ENCODE measurements at places on chromosomes 7 and 10.
A peak's percentile ranks its signal among the peaks of the same experiment; 100 is the strongest.

GRCh38 chr10:113331961-113332360, 220.9 kb upstream of the HABP2 start:
- no peak for DNase-seq

GRCh38 chr7:35721288-35721687, 26.4 kb upstream of the HERPUD2 start:
- DNase-seq = no peak

DNA sequence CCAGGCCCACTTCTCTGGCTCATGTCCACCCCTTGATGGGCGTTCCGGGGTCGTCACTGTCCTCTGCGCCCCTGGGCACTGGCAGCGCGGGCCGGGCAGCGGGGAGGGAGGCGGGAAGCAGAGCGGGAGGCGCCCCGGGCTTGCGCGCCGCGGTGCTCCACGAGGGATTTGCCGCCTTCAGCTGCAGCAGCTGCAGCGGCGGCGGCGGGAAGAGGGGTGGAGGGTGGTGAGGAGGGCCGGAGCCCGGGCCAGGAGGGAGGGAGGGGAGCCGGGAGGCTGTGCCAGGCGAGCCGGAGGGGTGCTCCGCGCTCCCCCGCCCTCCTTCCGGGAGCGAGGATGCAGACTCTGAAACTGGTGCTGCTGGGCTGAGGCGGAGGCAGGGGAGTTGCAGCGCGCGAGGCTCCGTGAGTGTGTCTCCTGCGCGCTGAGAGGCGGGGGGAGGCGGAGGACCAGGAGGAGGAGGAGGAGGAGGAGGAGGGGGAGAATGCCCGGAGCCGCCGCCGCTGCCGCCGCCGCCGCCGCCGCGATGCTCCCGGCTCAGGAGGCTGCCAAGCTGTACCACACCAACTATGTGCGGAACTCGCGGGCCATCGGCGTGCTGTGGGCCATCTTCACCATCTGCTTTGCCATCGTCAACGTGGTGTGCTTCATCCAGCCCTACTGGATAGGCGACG, at the start of gene LHFPL3:
Gene LHFPL3, plus strand, starts transcription at position 308 of the 674 bp plus-strand sequence.
- DNase-seq = no peak

DNA sequence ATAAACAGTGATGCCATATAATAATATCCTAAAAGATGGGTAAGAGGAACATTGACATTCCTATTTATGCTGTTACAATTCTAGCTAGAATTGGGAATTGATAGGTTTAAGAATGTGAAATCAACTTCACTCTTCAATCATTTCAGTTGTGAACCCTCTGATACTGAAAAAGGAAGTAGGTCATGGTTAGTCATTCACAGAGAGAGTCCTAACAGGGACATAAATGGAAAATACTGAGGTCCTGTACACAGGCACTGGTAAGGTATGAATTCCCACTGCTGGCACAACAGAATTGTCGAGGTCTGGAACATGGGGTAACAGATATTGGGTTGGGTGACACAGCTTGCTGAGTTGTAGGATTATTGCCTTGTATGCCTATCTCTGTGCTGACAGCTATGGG, 289.4 kb upstream of the LRRN3 start:
- DNase-seq = no peak

- no peak for DNase-seq
These were observed 8.9 kb downstream of the NT5C3A start for GRCh38 chr7:33053721-33054120.

- DNase-seq = peak; percentile 45
These were observed 61.0 kb upstream of the AOAH start for GRCh38 chr7:36784991-36785940.

GRCh38 chr10:118036281-118036875, 10.4 kb downstream of the RAB11FIP2 start:
- no peak for DNase-seq

DNA sequence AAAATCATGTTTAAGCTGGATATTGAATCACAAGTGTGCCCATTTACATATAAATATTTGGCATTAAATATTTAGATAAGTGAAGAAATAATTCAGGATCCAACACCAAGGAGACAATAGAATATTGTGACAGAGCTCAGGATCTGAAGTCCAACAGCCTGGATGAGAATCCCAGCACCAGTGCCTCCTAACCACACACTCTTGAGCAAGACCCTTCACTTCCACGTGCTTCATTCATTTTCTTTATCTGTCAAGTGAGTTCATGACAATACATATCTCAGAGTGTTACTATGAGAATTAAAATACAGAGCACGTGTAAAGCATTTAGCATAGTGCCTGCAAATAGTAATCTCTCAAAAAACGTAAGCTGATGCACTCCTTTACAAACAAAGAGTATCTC, 78.4 kb upstream of the IKZF1 start:
- DNase-seq = no peak

- DNase-seq = no peak
These were observed 26.6 kb upstream of the PURB start for GRCh38 chr7:44911911-44912310.

- DNase-seq = no peak
These were observed 1.6 kb upstream of the IDI1 start for GRCh38 chr10:1050554-1050953.

GRCh38 chr7:3892157-3892556, 591.1 kb downstream of the SDK1 start:
- no peak for DNase-seq

- no peak for DNase-seq
These were observed 2.0 kb upstream of the ZNF398 start for GRCh38 chr7:149145031-149145845.

- DNase-seq = no peak
These were observed 1227.6 kb downstream of the TYW1 start for GRCh38 chr7:68224041-68224741.

DNA sequence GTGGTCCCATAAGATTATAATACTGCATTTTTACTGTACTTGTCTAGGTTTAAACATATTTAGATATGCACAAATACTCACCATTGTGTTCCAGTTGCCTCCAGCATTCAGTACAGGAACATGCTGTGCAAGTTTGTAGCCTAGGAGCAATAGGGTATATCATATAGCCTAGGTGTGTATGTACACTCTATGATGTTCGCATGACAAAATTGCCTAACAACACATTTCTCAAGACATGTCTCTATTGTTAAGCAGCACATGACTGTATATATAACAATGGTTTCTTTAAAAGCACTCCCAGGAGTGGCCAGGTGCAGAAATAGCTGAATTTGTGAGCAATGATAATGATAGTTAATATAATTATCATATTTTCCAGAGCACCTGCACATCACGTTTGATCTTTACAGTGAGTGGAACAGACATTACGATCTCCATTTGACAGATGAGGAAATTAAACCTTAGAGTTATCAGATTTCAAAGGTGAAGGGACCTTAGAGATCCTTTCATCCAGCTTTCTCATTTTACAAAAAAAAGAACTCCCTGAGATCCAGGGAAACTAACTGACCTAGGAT, 99.2 kb upstream of the PDCD4 start:
- no peak for DNase-seq

GRCh38 chr10:14705548-14706230, 69.0 kb downstream of the FAM107B start:
- no peak for DNase-seq

DNA sequence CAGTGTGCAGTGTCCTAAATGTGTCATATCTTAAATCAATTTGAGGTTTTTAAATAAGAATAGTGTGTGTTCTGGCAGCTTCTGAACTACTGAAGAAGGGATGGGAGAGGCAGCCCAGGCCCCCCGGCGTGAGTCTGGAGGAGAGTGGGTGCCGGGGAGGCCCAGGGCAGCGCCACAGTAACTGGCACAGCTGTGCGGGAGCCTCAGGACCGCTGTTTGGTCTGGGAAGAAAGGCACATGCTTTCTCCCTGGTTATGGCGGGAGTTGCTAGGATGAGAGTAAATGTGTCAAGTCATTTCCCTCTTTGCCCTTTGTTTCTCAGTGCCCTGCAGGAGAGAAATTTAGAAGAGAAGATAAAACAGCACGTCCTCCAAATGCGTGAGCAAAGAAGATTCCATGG, 31.9 kb upstream of the PWWP2B start:
- no peak for DNase-seq

- DNase-seq = no peak
These were observed 35.6 kb downstream of the PITRM1 start for GRCh38 chr10:3136763-3137611.

DNA sequence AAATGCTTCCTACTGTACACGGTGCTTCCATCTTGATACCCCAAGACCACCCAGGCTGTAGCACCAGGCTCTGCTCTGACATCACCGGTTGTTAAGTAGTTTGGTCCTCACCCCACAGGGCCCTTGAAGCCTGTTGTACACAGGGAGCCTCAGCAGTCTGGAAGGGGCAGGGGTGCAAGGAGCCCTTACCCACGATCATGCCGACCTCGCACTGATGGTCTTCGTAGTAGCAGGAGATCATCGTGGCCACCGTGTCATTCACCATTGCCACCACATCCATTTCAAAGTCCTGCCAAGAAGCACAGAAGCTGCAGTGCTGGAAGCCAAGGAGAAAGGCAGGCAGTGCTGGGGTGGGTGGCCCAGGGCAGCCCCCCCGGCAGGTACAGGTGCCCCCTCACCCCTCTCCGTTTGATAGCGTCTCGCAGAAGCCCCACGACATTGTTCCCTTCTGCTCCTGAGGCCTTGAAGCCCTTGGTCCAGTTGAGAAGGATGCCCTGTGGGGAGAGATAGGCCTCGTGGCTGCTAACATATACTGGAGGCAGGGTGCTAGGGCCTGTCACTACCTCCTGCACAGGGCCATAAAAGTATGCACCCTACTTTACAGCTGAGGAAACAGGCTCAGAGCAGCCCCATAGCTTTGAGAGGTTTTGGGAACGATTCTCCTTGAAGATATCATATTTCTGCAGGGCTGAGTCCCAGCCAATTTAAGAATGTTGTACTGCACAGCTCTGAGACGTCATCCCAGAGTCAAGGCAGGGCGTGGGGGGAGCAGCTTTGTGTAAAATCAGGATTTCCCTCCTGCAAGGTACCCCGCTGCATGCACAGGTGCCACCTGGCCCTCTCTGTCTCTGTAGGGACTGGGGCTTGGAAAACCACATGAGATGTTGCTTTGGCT, 8.7 kb upstream of the MYL7 start:
- no peak for DNase-seq
